ENCODE measurements at places on chromosomes 11 and 22.

GRCh38 chr22:46574993-46575910, 37.8 kb upstream of the CELSR1 start:
- DNase-seq: no peak

DNA sequence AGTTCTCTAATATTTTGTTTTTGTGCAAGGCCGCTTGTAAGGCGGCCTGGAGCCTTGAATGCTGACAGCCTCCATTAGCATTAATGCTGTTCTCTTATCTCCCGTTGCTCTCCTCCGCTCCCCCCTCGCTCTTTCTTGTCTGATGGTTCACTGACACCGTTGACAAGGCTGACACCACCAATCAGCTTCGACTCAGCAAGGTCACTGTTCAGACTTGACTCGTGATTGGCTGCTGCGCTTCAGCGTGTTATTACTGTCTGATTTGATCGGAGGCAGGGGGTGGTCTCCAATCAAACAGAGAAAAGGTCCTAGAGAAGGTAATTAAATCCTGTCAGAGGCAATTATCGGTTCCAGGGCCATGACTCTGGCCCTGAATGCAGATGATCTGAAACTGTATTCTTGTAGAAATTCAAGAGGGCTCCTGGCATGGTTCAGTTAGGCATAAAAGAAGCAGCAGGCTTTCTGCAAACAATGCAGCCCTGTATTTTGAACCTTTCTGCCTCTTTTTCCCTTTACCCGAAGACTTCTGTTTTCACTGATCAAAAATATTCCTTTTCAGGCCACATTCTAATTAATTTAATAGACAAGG, 49.3 kb upstream of the MPPED2 start:
- no peak for DNase-seq

GRCh38 chr11:76159303-76159937, 46.9 kb downstream of the WNT11 start:
- DNase-seq: no peak

DNA sequence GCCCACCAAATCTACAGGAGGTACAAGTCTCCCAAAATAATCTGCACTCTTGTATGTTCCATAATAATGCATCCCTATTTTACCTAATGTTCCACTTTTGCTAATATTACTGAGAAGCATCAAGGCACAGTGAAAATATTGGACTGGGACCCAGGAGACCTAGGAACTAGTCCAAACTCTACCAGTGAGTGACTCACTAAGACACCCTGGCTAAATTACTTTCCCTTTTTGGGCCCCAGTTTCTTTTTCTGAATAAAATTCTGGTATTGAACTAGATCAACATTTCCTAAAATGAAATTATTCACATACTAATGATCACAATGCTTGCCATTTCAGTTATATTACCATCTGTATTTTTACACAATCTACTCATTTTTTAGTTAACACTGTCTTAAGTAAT, 19.6 kb downstream of the THAP12 start:
- no peak for DNase-seq

- DNase-seq: no peak
Observed at GRCh38 chr11:95512177-95512576, 277.4 kb downstream of the FAM76B start.

- DNase-seq: no peak
Observed at GRCh38 chr11:86115542-86116385, 46.9 kb upstream of the PICALM start.

- DNase-seq: no peak
Observed at GRCh38 chr11:75470476-75471080, 37.6 kb upstream of the KLHL35 start.

DNA sequence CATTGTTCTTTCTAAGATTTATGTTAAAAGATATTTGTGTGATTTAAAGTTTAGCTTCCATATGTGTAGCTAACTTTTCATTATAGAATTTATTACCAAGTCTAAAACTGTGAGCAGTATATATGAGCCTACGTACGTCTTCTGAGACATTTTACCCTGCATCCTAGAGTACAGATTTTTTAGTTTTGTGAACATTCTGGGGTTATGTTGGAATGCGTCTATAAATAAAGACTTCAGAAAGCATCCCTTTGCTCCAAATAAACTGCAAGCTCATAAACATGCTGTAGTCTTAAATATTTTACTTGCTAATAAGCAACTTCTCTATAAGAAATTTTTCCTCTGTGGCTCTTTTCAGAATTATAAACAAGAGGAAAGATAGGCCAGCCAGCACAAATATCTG, 236.5 kb downstream of the DDX10 start:
- DNase-seq: no peak
